ENCODE measurements at places on chromosomes 1 and 21.

DNA sequence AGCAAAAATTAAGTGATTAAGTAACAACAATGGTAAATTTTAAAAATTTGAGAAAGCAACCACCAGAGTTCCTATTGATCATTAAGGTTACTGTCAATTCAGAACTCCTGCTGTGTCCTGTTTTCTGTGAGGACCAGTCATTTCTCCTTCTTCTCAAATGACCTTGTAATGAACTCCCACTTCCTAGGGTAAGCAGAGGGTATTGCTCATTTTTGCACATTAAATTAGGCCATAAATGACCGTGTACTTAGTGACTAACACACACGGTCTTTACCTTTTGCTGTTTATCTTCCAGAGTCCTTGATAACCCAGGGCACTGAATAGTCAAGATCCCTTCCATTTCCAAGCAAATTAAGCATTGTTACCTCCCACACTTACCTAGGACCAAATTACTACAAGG is 227.5 kb upstream of the LYPLAL1 start:
- no peak for DNase-seq

DNA sequence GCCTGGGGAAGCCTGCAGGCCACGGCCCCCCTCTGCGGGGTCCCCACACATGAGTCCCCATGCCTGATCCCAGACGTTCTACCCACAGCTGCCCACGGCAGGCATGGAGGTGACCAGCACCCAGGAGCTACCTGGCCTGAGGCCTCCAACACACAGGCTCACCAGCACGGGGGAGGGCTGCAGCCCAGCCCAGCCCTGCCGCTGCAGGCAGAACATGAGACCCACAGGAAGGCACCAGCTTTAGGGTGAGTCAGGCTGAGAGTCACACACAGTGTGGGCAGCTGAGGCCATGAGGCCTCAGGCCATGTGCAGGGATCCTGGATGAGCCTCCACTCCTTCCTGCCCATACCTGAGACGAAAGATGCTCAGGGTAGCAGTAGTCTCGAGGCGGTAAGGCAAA is 121.1 kb downstream of the PSMG1 start:
- DNase-seq, result no peak

DNA sequence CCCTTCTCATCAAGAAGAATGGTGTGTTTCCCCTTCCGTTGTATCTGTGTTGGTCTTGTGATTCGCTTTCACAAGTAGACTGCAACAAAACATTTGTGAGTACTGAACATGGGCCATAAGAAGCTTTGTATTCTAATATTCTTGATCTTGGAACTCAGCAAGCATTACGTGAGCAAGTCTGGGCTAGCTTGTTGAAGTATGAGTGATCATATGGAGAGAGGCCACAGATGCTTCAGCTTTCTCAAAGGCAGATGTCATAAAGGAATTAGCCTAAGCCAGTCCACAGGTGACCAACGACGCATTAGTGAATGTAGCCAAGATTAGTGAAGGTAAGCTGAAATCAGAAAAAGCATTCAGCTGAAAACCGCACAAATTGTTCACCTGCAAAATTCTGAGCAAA is 609.6 kb upstream of the NEGR1 start:
- no peak for DNase-seq

- no peak for DNase-seq
Observed at GRCh38 chr1:16913181-16913832, 8.4 kb upstream of the CROCC start.

DNA sequence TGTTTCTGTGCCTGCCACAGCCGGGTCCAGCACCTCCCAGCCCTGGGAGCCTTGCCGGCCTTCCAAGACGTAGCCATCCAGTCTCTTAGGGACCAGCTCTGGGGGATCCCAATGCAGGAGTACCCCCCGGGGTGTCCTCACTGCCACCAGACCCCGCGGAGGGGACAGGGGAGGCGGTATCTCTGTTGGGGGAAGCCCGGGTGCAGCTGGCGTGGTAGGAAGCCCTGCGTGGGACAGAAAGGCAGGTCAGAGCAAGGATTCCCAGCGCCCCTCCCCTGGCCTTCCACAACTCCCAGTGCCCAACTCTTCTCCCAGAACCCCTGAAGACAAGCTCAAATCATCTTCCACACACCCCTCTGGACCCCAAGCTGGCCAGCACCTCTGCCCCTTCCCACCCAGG is 4.9 kb upstream of the TAGLN2 start:
- DNase-seq, result no peak

DNA sequence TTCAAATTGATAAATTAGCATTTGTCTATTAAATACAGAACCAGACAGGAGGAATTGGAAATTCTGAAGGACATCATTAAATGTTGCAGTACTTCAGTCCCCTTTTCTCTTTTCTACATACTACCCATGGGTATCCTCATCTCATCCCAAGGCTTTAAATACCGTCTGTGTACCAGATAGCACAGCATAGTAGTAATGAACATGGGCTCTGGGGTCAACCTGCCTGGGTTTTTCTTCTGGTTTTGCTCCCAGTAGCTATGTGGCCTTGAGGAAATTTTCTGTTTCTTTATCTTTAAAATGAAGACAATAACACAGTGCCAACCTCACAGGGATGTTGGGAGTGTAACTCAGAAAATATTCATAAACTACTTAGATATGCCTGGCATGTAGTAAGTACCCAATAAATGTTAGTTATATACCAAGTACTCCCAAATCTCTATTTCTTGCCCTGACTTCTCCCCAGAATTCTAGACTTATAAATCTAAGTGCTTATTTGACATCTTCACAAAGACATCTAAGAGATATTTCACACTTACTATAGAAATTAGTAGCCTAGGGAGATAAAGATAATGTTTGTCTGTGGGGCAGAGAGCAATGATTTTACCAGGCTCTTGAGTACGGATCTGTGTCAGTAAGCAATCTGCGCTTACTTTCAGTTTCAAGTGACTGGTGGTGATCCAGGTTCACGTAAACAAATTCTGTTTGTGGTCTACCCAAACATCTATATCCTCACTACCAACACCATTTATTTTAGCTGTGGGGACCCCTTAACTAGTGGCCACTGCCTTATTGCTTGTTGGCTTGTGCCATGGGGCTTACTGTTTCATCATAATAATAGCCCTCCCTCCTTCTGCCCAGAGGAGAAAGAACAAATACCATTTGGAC is 37.3 kb downstream of the VANGL2 start:
- no peak for DNase-seq

- DNase-seq, result no peak
Observed at GRCh38 chr1:179953974-179954492, 577 bp upstream of the CEP350 start.

DNA sequence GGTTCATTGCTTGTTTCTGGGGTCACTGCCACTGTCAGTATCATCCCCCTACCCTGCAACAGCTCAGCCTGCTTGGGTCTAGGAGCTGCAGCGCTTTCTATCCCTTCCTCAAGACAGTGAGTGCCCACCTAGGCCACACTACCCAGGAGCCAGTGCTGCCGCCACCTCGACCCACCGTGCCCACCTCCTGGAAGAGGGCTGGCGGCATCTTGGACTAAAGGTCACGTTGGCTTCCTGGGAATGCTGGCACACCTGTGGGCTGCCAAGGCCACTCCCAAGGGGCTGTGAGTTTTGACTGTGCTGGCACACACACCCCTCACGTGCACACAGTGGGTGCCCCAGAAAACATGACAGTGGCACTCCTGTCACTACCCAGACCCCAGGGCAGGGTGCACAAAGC is 22.1 kb downstream of the CRYAA start:
- DNase-seq, result no peak

DNA sequence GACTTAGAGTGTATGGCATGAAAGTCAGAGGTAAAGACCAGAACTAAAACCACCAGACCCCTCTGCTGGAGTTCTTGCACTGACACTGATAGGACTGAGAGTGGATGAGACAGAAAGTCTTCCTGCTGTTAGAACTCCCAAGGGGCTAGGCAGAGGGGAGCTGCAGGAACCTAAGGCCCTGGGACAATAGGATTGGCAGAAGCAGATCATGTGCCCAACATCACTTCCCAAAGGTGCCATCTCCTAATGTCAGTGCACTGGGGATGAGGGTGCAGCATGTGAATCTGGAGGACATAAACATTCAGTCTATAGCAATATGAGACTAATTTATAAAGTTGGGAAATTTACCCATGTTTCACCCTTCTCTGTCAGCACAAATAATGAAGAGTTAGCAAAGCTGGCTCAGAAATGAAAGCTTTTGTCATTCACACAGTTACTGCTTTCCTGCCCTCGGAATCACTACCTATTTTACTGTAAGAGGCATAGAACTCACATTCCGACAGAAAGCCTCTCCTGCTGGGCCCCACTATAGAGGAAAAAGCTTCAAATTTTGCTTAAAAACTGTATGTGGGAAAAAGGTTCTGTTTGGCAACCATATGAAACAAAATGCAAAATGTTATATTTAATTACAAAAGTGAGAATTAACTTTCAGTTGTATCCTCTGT is 49.9 kb upstream of the SSX2IP start:
- DNase-seq, result no peak

DNA sequence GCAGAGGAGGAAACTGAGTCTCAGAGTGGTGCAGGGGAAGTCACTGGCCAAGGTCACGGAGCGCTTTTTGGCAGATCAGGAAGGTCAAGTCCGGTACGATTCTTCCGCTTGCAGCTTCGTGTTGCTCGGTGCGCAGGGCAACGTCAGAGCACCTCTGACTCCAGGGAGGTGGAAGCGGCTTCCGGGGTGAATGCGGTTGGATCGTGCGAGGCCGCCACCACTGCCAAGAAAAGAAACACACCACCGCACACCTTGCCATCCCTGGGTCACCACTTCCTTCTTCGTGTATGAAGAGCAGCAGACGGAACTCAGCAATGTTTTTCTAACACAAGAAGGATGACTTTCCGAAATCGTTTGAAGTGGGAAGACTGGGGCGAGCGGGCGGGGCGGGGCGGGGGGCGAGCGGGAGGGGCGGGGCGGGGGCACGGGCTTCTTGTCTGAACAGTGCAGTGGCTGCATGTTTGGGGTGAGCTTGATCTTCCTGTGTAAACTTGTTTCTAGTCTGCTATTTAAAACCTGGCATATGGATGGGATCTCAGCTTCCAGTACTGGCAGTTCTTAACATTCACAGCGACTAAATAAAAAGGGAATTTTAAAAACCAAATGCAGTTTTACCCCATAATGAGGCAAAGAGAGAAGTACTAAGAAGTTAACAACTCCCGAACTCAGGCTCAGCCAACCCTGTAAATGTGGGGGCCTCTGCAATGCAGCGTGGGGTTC is 300.0 kb downstream of the RRAGC start:
- DNase-seq, result peak; percentile 70

DNA sequence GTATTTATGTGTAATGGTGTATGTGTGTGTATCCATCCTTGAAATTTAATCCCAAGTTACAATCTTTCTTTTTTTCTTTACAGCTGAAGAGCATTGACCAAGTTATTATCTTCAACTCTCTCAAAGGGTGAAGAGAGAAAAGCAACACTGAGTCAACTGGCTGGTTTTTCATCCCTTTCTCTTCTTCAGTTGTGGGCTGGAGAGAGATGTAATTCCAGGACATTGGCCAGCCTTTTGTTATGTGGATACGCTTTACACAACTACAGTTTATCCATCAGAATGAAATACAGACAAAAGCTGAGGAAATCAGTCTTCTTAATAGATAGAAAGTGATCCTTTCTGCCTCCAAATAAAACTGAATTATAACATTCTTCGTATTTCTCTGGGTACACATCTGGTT is 357.0 kb upstream of the NCAM2 start:
- DNase-seq, result no peak

DNA sequence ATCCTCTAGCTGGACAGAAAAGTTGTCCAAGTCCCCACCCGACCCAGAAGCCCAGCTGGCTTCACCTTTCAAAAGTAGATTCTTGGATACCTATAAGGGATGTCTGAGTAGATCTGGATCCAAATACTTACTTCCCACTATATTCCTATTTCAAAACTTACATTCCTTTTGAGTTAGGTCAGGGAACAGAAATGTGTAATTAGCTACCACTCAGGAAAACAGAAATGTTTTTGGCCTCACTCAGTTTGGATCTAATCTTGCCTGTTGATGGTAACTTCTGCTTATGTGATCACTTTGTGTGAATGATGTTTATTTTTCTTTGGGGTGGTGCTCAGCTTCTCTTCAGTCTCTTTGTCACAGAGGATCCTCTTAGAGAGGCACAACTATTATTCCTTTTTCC is 814.4 kb upstream of the RGS18 start:
- DNase-seq, result no peak

GRCh38 chr1:179262183-179262582 is 31.4 kb upstream of the SOAT1 start:
- no peak for DNase-seq

DNA sequence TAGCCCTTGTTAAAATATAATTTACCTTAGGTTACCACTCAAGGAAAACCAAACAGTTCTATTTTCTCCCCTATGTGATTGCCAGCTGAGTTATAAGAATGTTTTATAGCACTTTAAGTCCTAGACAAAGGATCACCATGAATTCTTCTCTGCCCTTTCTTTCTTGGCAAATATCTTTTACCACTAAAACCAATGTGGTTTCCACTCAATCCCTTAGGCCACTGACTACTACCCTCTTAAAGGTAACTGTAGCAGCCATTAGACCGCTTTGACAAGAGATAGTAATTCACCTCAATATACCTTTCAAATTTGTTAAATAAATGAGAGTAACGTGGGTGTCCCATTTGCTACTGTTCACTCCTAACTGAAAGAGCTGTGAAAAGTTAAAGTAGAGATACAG is 307.9 kb upstream of the PRMT6 start:
- no peak for DNase-seq

- no peak for DNase-seq
Observed at GRCh38 chr1:99650030-99650429, 4.1 kb downstream of the PALMD start.

DNA sequence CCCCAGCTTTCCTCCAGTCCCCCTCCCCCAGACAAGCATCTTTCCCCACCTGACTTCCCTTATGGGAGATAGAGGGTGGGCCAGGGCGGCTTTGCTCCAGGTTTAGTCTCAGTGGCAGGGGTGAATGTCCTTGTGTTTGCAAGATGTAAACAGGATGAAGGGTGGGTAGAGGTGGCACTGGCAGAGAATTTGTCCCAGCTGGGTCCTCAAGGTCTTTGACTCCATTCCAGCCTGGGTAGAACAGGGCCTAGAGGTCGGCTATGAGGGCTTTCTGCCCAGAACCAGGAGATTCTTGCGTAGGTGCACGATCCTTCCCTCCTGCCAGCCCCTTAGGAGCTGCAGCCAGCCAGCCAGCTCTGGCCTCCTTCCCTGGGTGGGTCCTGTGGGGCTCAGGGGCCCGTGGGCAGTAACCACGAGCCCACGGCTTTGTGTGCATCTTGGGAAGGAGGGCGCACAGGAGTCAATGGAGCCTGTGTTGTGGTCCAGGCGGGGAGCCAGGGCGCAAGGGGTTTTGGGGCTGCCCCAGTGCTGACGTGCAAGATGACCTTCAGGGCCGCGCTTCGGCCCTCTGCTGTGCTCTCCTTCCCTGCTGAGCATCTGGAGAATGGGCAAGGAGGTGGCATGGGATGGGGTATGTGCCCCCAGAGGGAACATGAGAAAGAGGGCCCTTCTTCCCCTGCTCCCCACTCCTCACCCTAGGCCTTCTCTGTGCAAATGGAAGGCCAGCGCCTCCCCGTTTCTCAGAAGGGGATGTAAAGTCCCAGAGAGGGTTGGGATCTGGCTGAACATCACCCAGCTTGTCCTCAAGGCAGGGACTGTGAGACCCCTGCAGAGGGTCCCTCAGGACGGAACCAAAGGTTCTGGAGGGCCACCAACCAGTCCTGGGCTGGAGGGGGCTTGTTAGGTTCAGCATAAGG is 15.7 kb downstream of the POU3F1 start:
- no peak for DNase-seq

GRCh38 chr1:159851407-159851806 is 11.1 kb downstream of the VSIG8 start:
- no peak for DNase-seq

GRCh38 chr1:3459051-3459908 is 4.8 kb downstream of the ARHGEF16 start:
- DNase-seq, result no peak
